Fibroblast of skin of right quadriceps (primary cell): ENCODE measurements at places on chromosomes 6 and 20.
A peak's percentile ranks its signal among the peaks of the same experiment; 100 is the strongest.

- no peak for DNase-seq
Observed at GRCh38 chr6:33273924-33274902, 2.3 kb downstream of the RPS18 start.

DNA sequence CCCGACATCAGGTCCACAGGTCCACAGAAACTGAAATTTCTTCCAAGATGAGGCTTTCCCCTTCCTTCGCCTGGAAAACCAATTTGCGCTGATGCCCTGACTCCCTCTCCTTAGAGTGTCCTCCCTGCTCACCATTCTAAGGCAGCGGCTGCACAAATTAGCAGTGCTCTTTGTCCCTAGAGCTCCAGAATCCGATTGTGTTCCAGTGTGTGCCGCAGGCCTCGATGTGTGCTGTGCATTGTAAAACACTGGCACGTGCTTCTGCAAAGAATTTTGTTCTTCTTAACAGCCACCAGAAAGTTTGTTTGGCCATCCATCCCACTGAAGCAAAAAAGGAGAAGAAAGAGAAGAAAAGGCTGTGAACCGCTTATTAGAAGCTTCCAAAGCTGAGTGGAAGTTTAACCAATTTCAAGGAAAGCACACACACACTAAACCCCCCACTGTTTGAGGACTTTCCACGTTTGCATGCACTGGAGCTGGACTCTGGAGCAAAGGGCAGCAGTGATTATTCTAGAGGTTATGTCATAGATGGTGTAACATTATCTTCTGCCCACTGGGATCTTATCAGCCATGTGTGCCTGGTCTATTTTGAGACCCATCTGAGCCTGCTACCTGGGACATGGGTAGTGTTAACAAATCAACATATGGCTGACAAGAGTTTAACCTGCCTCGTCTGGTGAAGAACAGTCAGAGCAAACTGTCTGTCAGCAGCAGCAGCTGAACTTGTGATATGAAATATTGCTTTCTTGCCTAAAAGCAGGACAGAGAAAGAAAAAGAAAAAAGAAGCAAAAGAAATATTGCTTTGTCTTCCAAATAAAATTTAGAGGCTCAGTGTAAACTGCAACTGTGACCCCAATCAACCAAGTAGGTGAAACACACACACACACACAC is 64.9 kb upstream of the RREB1 start:
- no peak for DNase-seq

DNA sequence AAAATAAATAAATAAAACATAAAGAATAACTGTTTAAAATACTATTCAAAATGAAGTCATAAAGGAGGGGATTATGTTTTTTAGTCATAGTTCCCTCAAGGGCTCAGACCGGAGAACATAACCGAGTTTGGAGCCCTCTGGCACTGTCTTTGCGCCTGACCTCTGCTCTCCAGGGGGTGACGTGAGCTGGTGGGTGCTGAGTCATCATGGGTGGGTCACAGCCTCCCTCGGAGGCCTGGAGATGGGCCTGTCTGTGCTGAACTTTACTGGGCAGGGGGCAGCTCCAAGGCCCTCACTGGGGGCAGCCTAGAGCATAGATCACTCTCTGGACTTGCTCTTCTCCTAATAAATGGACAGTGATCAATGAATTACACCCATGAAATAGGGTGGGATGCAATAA is 3.1 kb upstream of the MAVS start:
- peak; percentile 45 for DNase-seq

GRCh38 chr20:36096435-36096834 is 58.1 kb upstream of the EPB41L1 start:
- no peak for DNase-seq

- no peak for DNase-seq
Observed at GRCh38 chr20:39588148-39588757, 626.1 kb downstream of the DHX35 start.

- DNase-seq, result no peak
Observed at GRCh38 chr6:164057876-164058275, 643.4 kb downstream of the QKI start.

DNA sequence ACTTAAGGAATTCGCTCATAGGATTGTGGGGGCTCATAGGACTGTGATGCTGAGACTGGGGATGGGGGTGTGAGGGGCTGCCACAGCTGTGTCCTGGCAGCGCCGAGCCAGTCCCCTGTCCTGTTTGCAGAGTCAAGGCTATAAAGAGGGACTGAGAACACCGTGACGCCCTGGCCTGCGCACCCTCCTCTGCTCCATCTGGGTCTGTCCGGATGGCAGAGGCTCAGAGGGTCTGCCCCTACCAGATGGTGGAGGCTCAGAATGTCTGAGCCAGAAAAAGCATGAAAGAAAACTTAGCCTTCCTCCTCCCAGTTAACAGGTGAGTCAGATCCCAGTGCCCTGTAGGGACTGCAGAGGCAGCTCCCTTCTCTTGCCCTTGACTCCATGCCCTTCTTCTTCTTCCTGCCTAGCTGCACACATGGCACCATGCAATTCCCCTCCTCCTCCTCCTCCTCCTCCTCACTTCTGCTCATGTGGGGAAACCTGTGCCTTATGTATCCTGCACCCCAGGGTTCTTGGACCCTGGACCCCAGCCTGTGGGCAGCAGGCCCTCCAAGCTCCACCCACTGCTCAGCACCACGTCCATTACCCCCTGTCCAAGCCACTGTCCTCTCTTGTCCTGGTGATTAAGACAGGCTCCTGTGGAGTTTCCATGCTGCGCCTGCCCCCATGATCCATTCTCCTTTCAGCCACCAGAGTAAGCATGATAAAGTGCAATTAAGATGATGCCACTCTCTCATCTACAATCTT is 410.0 kb upstream of the SULF2 start:
- no peak for DNase-seq

- no peak for DNase-seq
Observed at GRCh38 chr6:57216235-57217101, 5.6 kb downstream of the RAB23 start.

DNA sequence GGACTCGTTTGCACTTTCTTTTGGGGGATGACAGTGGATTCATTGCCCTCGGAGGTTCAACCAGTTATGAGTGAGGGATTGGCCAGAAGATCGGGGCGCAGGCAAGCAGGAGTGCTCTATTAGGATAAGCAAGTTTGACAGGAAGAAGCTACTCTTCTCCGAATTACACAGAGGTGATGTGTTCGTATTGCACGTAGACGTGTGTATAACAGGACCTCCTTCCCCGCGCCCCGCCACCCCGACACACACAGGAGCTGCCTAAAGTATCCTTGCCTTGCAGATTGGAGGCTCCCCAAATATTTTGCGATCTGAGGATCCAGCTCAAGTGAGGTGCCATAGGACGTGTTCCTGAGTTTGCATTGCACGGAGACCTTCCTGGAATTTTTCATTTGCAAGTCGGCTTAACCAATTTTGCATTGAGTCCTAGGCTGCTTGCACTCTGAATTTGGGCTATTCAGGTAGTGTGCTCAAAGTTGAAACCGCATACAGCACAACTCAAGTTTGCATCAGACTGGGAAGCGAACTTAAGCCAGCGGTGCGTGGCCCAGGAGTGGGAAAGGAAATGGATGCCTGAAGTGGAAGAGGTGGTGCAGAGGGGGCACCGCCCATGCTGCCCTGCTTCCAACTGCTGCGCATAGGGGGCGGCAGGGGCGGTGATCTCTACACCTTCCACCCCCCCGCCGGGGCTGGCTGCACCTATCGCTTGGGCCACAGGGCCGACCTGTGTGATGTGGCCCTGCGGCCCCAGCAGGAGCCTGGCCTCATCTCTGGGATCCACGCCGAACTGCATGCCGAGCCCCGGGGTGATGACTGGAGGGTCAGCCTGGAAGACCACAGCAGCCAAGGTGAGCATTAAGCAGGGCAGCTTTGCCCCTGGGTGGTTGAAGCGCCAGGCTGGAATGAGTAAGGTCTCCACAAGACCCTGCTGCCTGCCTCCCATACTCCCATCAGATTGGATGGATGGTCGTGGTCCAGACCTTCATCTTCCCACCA is 770 bp downstream of the TCF19 start:
- no peak for DNase-seq

GRCh38 chr20:63090682-63091571 is 84.2 kb upstream of the BHLHE23 start:
- no peak for DNase-seq

- DNase-seq, result no peak
Observed at GRCh38 chr6:92259171-92259570, 1160.2 kb downstream of the EPHA7 start.

- DNase-seq, result peak; percentile 25
Observed at GRCh38 chr6:132797951-132798868, at the start of gene SLC18B1. SLC18B1 (minus strand) TSS chr6:132798637; CDS start chr6:132798456, 181 bp downstream.

DNA sequence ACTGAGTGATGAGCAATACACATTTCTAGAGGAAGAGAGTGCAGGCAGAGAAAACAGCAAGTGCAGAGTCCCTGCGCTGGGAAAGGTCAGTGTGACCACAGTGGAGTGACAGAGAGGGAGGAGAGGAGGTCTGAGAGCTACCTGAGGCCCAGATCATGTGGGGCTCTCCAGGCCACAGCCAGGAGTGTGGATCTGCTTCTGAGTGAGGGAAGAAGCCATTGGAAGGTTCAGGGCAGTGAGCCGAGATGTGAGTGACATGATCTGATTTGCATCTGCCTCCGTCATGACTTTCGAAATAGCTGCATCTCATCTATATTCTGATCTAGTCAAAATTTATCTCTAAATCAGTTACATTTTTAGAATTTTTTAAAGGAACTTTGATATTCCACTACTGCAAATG is 367.1 kb downstream of the PREX1 start:
- DNase-seq, result no peak

DNA sequence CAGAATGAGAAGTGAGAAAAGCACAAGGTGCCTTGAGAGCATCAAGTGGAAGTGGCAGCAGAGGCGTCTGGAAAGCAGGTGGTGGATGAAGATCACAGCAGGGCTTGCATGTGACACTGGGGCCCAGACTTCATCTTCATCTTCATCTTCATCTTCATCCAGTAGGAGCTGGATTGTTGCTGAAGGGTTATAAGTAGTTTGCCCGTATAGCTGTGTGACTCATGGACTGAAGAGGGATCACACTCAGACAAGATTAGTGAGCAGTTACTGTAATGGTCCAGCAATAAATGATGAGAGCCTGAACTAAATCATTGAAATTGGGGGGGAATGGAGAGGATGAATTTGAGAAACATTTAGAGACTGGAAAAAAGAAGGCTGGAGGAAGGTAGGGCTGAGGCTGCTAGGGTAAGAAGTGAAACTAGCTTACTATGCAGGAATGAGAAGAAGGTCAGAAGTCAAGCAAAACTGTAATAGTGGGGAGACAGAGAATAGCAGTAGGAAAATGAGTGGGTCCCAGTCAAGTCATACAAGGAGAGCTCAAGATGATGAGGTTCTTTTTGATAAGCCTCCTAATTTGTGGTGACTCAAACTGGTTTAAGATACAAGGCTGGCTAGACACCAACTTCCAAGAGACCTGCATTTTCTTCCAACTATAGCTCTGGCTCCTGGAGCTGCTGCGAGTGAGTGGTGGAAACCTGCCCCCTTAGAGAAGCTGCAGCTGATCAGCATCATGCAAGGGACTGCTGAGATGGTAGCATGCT is 92.3 kb upstream of the BEND6 start:
- DNase-seq, result peak; percentile 49

- no peak for DNase-seq
Observed at GRCh38 chr20:23331450-23332350, 18.9 kb upstream of the NXT1 start.

DNA sequence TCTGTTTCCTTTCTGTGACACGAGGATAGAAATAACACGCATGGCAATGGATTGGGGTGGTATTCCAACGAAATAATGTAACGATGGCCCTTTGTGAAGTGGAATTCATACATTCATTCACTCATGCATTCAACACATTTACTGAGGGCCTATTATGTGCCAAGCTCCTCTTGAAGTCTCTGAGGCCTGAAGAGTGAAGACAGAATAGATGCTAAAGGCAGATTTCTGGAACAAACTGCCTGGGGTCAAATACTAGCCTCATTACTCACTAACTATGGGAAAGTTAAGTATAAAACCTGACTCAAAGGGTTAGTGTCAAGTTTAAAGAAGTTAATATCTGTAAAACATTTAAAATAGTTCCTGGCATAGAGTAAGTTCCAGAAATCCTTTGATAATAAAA is 279.6 kb upstream of the SULF2 start:
- peak; percentile 82 for DNase-seq

- DNase-seq, result no peak
Observed at GRCh38 chr20:63042448-63043071, 35.8 kb upstream of the BHLHE23 start.

GRCh38 chr6:63504777-63505384 is 67.4 kb upstream of the LOC128125822 start:
- no peak for DNase-seq

GRCh38 chr6:1445650-1446330 is 56.4 kb downstream of the FOXF2 start:
- no peak for DNase-seq

DNA sequence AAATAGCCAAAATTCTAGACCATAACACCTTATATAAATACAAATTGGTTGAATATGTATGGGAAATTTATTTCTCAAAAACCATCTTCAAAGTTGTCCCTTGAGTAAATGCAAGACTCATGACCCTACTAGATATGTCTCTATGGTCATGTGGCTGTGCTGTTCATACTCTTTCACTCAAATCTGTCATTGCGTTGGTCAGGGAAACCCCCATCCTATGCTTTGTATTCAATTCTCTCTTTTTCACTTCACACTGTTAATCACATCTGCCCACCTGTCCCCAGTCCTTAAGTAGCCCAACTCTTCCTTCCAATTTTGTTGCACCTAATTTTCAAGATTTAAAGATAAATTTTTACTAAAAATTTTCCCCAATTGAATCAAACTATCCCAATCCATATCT is 51.0 kb downstream of the RPS12 start:
- DNase-seq, result no peak

GRCh38 chr6:170149681-170150589 is 140.9 kb downstream of the DLL1 start:
- DNase-seq, result no peak

DNA sequence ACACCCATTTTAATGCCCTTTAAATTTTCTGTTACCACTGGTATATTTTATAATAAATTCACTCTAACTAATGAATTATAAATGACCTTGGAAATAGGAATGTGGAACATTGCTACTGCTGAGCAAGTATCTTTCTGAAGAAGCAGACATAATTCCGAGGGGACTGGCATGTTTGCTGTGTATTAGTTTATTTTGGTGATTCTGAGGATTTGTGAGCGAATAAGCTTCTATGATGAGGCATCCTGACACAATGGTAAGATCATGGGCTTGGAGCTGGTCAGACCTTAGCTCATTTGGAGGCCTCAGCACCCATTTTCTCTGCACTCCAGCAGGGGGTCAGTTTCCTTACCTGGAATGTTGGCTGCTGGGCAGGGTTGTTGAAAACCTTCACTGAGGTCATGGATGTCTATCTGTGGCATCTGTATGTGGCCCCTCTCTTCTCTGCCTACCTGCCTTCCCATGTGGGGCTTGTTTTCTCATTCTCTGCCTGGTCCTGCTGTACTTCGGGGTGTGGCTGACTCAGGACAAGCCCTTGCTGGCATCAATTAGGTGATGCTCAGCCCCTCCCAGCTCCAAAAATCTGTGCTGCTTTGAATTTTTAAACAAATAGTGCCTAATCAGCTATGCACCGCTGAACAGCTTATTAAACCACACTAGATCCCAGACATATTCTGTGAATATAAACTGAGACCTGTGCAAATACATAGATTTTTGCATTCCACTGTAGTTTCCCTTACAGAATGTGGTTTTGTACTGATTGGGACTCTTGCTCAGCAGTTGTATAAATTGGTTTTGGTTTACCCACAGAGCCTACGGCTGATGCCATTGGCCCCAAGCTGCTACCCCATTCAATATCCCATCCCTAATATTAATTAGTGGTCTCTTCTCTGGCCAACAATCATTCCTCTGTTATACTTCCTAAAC is 10.7 kb downstream of the ARID1B start:
- no peak for DNase-seq
